ENCODE measurements at places on chromosomes 12 and 14. TPM values are rescaled to one million over a fixed set of nuclear protein-coding genes. Genes with fewer than 3 reads are reported as not detected.

DNA sequence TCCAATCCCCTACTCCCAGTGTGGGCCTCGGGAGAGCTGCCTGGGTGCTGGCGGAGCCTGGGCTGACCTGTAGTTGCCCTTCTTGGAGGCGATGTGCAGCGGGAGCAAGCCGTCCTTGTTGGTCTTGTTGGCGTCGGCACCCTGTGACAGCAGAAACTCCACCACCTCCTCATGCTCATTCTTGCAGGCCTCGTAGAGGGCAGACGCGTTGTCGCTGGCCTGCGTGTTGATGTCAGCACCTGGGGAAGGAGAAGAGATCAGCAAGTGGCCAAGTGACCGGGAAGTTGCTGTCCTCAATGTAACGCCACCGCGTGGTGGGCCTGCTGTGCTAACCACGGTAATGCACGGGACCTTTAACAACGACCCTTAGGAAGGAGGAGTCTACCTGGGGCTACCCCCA, 20.1 kb downstream of the FAM181A start:
- DNase-seq: no peak

- no peak for DNase-seq
These were observed 848.6 kb upstream of the LRFN5 start for GRCh38 chr14:40758076-40758475.

- no peak for DNase-seq
These were observed 344.4 kb upstream of the STXBP6 start for GRCh38 chr14:25394356-25394755.

DNA sequence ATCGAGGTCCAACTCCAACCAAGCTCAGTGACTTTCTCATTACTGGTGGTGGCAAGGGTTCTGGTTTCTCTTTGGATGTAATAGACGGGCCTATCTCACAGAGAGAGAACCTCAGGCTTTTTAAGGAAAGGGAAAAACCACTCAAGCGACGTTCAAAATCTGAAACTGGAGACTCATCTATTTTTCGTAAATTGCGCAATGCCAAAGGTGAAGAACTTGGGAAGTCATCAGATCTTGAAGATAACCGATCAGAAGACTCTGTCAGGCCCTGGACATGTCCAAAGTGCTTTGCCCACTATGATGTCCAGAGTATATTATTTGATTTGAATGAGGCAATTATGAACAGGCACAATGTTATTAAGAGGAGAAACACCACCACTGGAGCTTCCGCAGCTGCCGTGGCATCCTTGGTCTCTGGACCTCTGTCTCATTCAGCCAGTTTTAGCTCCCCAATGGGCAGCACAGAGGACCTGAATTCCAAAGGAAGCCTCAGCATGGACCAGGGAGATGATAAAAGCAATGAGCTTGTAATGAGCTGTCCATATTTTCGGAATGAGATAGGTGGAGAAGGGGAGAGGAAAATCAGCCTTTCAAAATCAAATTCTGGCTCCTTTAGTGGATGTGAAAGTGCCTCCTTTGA, 343.5 kb upstream of the RGS6 start:
- no peak for DNase-seq

- no peak for DNase-seq
These were observed 86.2 kb downstream of the GCH1 start for GRCh38 chr14:54816450-54816849.

DNA sequence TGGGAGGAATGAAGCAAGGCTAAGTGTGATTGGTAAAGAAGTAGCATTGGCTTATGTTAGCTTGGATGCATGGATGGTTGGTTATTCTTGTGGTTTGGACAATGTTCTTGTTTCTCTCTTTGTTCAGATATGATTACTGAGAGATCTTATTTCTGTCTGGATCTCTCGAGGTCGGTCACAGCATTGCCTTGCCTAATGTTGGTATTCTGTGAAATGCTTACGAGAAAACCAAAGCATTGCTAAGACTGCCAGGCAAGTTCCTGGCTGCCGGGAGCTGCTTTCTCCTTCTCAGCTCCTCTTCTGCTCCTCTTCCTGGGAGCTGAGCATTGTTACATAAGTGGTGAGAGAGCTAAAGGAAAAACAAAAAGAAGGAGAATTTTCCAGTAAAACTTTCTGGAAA, 7.4 kb upstream of the RND1 start:
- no peak for DNase-seq

DNA sequence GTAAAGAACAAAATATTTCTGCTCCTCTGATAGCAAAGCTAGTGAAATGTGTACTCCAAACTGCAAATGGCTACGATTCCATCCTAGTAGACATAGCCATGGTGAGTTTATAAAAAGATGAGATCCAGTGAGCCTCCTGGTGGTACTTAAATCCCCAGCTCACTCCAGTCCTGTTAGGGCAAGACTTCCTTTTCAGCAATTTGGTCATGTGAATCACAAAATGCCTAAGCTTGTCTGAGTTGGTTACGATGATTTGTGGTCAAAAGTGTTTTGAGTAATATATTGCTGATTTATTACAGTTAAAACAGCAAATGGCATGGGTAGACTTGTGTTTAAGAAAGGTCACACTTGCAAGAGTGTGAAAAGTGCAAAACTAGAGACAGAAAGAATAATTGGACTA, 102.7 kb upstream of the NAV3 start:
- no peak for DNase-seq

GRCh38 chr12:103456006-103456405, 39.8 kb downstream of the C12orf42 start:
- DNase-seq: no peak

The HHIPL1 gene
- total RNA-seq: 2.2 TPM

The IFI27 gene
- 317 TPM for total RNA-seq

The MYL2 gene
- not detected for total RNA-seq

The SMIM41 gene
- total RNA-seq: 0.21 TPM

Data from pulmonary artery endothelial cell (primary cell).